CD4-positive, alpha-beta T cell treated with Interleukin-4 for 4 hours (primary cell): ENCODE measurements at places on chromosomes 6 and 20.

GRCh38 chr6:31178143-31179041, 7.9 kb upstream of the POU5F1 start:
- no peak for DNase-seq

- no peak for DNase-seq
Observed at GRCh38 chr6:53441035-53441493, 92.3 kb upstream of the ELOVL5 start.

- DNase-seq: no peak
Observed at GRCh38 chr6:139480356-139481165, 106.1 kb upstream of the CITED2 start.

GRCh38 chr6:157265635-157266034, 57.7 kb downstream of the TMEM242 start:
- no peak for DNase-seq

DNA sequence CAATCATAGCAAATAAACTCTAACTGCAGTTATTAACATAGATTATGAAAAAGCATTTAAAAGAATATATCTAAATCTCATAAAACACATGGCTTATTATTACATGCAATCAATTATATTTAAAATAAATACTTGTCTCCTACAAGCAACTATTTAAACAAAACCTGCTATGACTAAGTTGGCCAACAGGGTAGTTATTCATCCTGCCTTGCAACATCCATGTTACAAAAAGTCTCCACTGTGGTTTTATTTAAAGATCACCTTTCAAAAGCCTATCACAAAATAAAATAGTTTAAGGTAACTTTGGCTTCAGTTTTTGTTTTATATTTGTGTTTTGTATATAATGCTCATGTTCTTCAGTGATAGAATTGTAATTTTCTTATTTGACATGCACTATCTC, 1127.0 kb upstream of the MAP3K7 start:
- DNase-seq: no peak

- DNase-seq: no peak
Observed at GRCh38 chr20:8133310-8133768, 1.3 kb downstream of the PLCB1 start.

DNA sequence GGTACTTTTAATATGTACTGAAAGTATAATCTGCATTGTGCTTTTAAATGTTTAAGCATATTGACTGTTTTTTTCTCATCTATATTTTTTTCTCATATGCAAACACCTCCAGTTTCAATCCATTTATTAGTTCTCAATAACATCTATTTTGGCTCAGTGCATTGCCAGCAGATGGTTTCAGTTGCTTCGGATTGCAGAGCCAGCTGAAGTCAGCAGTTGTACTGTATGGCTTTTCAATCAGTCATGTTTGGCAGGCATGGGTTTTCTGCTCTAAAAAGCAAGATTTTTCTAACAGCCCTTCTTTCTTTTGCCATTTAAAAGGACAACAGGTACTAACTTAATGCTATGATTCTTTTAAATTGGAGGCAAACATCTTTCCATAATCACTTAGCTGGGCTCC, 121.2 kb downstream of the CD109 start:
- DNase-seq: no peak

GRCh38 chr20:10369723-10370090, 64.3 kb downstream of the MKKS start:
- no peak for DNase-seq

- DNase-seq: no peak
Observed at GRCh38 chr6:52139985-52140680, 46.0 kb upstream of the IL17A start.
